ENCODE measurements at places on chromosomes 6 and 20.

GRCh38 chr6:107408714-107409113 is 50.6 kb downstream of the PDSS2 start:
- DNase-seq = no peak

DNA sequence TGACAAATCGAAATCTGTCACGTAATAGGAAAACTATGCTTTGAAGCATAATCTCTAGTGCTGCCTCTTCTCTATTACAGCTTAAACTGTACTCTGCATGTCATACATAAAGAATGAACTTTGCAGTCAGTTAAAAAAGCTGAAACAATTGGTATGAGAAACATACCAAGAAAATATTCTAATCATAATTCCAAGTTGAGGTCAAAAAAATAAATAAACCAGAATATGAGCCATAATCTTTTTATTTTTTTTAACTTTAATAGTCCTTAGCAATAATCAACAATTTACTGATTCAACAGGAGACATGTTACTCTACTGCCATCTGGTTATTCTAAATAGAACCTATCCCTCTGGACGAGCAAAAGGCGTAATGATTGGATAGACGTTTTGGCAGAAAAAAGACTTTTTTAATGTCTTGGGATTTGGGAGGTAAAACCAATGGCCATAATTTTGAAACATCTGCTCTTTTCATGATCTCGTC is 224.4 kb upstream of the FLRT3 start:
- DNase-seq = no peak

- no peak for DNase-seq
Measured at GRCh38 chr20:33789109-33789857, 21.9 kb upstream of the CHMP4B start.

DNA sequence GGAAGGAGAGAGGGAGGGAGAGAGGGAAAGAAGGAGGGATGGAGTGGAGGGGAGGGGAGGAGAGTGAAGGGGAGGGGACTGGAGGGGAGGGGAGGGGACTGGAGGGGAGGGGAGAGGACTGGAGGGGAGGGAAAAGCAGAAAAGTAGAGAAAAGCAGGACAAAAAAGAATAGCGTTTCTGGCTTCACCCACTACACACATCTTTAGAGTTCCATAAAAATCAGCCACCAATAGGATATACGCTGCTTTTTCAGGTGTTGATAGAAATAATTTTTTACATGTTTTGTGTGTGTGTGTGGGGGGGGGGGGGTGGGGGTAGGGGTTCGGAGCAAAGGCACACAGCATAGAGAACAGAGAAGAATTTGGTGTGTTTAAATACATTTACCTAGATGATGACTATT is 1259.1 kb downstream of the EPHA7 start:
- no peak for DNase-seq

- no peak for DNase-seq
Measured at GRCh38 chr6:23280437-23280836, 711.1 kb downstream of the HDGFL1 start.
